ENCODE measurements at places on chromosomes 7 and 10. TPM values are rescaled to one million over a fixed set of nuclear protein-coding genes. Genes with fewer than 3 reads are reported as not detected.

DNA sequence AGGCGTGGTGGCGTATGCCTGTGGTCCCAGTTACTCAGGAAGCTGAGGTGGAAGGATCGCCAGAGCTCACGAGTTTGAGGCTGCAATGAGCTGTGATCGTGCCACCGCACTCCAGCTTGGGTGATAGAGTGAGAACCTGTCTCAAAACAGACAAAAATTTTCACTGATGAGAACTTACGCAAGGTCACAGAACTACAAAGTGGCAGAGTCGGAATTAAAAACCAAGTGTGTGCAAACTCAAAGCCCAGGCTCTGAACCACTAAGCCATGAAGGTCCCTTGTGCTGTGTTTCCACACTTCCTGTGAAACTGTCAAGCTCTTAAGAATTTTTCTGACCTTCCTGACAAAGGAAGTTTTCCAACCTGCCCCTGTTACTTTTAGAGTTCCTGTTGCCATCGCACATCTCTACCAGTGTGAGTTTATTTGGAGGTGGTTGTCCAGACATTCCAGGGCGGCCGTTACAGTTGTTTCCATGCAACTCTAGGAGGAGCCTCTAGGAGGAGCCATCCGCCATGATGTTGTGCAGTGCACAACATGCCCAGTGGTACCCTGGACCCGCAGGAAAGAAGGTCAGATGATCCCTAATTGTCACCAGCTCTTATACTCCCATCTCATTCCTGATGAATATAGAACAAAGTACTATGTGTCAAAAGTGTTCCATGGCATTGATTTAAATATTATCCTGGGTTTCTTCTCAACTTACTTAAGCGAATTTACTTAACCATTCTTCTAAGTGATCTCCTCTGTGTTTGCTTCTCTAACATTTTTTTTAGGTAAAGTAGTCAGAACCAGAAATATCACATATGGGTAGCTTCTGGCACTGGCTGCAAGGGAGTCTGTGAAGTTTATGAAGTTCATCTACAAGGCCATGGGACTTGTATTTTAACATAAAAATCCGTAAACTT is 49.0 kb upstream of the LYZL1 start:
- no peaks in the 10 kb centered on the region for H3K4me1 ChIP-seq
- no peak overlapping the region for H3K4me3 ChIP-seq
- DNase-seq = no peak
- no peak overlapping the region for H3K27ac ChIP-seq

DNA sequence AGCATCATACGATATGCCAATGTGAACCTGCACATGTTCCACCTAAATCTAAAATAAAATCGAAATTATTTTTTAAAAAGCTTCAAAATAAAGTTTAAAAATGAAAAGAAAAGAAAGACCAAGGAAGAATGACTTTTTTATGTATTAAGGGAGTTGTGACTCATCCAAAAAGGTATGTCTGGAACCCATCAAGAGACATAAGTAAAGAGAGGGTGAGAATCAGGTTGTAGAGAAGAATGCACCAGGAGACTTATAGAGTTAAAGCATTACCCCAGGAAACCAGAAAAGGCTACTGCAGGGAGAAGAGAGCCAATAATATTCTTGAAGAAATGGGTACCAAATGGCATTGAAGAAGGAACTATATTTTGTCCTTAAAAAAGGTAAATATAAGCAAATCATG is 69.8 kb downstream of the CTTNBP2 start:
- no peaks in the 10 kb centered on the region for H3K4me1 ChIP-seq
- H3K4me3 ChIP-seq = no peak overlapping the region
- no peak overlapping the region for H3K27ac ChIP-seq
- DNase-seq = no peak
- H3K27me3 ChIP-seq = no peaks in the 10 kb centered on the region

- no peak overlapping the region for H3K27ac ChIP-seq
- H3K4me1 ChIP-seq = peaks cover 2% of the 10 kb centered on the region
- peaks cover 11% of the 10 kb centered on the region for H3K27me3 ChIP-seq
- no peak for DNase-seq
Measured at GRCh38 chr10:3336673-3337293, 164.2 kb upstream of the PITRM1 start.

DNA sequence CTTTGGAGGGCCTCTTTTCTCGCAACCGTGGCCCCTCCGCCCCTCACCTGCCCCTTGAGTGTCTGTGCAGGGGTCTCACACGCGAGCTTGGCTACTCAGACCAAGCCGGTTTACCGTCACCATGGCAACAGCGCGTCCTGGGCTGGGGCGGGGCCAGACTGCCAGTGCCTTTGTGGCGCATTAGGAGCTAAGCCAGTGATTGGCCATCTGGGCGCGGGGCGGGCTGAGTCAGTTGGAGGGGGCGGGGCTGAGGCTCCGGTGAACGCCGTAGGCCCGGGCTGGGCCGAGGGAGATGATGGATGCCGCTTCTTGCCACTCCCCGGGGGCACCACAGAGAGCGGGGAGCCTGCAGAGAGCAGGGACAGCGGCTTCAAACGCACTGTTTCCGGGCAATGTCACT is 48.7 kb upstream of the FXYD4 start:
- DNase-seq = peak; percentile 94
- H3K36me3 ChIP-seq = no peaks in the 10 kb centered on the region
- H3K27ac ChIP-seq = peak overlapping the region; percentile 25
- H3K27me3 ChIP-seq = peaks cover 6% of the 10 kb centered on the region
- peak overlapping the region; percentile 11 for H3K4me3 ChIP-seq
- peaks cover 23% of the 10 kb centered on the region for H3K4me1 ChIP-seq

- no peaks in the 10 kb centered on the region for H3K4me1 ChIP-seq
- H3K36me3 ChIP-seq = no peaks in the 10 kb centered on the region
- H3K27ac ChIP-seq = no peak overlapping the region
Measured at GRCh38 chr7:10537764-10538163, 435.9 kb upstream of the PHF14 start.

- no peaks in the 10 kb centered on the region for H3K27me3 ChIP-seq
- H3K36me3 ChIP-seq = no peaks in the 10 kb centered on the region
- DNase-seq = no peak
- H3K4me3 ChIP-seq = no peak overlapping the region
- no peaks in the 10 kb centered on the region for H3K4me1 ChIP-seq
- no peak overlapping the region for H3K27ac ChIP-seq
Measured at GRCh38 chr7:159213253-159213652, 68.6 kb upstream of the VIPR2 start.

GRCh38 chr10:127850944-127851343 is 41.8 kb downstream of the CLRN3 start:
- no peak overlapping the region for H3K4me3 ChIP-seq
- no peaks in the 10 kb centered on the region for H3K4me1 ChIP-seq
- H3K27me3 ChIP-seq = no peaks in the 10 kb centered on the region
- no peak for DNase-seq
- H3K27ac ChIP-seq = no peak overlapping the region
- no peaks in the 10 kb centered on the region for H3K36me3 ChIP-seq

- H3K27ac ChIP-seq = no peak overlapping the region
- no peaks in the 10 kb centered on the region for H3K36me3 ChIP-seq
- no peaks in the 10 kb centered on the region for H3K27me3 ChIP-seq
Measured at GRCh38 chr7:27843584-27844305, 103.8 kb downstream of the TAX1BP1 start.

DNA sequence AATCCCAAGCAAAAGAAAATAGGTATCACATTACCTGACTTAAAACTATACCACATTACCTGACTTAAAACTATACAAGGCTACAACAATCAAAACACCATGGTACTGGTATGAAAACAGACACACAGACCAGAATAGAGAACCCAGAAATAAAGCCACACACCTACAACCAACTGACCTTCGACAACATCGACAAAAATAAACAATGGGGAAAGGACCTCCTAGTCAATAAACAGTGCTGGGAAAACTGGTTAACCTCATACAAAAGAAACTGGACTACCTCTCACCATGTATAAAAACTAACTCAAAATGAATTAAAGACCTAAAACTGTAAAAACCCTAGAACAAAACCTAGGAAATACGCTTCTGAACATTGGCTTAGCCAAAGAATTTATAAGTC is 22.5 kb downstream of the SNX13 start:
- H3K4me1 ChIP-seq = peaks cover 7% of the 10 kb centered on the region
- no peak for DNase-seq
- H3K27ac ChIP-seq = no peak overlapping the region
- no peaks in the 10 kb centered on the region for H3K27me3 ChIP-seq
- H3K4me3 ChIP-seq = no peak overlapping the region

DNA sequence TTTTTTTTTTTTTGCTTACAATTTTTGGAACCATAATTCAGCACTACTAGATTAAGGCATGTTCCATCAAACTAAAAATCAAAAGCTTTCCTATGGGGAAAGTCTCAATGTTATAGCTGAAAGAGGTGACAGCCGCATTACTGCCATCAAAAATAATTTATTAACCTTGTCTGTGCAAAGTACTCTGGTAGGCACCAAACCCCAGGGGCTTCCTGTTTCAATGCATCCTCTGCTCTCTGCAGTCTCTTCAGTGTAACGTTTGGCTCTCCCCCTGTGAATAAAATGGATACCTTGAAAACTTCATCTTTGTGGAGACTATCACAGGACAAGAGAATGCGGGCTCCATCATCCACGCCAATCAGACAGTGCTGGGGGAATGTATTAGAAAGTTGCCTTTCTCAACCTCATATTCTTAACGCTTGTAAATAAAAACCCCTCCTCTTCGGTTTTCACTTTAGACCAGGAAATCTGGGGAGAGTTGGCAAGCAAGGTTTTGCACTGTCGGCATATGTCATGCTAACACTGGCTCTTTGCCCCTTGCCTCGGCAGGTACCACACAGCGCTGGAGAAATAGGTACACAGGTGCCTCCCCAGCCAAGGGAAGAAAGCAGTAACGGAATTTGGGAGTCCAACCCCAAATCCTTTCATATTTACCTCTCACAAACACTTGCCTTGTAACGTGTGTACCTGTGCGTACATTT is 1.6 kb upstream of the NRG3 start:
- H3K4me3 ChIP-seq = no peak overlapping the region
- H3K27ac ChIP-seq = peak overlapping the region; percentile 15
- peaks cover 45% of the 10 kb centered on the region for H3K27me3 ChIP-seq
- peaks cover 4% of the 10 kb centered on the region for H3K36me3 ChIP-seq
- H3K4me1 ChIP-seq = peaks cover 6% of the 10 kb centered on the region

DNA sequence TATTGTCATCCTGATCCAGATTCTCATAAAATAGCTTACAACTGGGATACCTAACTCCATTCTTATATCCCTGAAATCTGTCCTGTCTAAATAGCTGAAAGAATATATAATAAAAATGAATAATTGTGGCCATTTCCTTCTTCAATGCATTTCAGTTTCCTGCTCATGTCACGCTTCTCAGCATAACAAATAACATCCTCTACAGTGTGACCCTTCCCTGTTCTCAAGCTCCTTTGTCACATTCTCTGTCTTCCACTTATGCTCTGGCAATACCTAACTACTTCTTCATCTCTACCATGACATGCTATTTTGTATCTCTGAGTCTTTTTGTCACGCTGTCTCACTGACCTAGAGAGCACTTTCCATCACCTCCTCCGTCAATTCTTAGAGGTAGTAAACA is 884.1 kb upstream of the LRRTM3 start:
- DNase-seq = no peak
- H3K27ac ChIP-seq = no peak overlapping the region
- no peaks in the 10 kb centered on the region for H3K36me3 ChIP-seq
- H3K4me1 ChIP-seq = no peaks in the 10 kb centered on the region
- H3K27me3 ChIP-seq = no peaks in the 10 kb centered on the region
- H3K4me3 ChIP-seq = no peak overlapping the region

- H3K27me3 ChIP-seq = no peaks in the 10 kb centered on the region
- peak overlapping the region; percentile 76 for H3K27ac ChIP-seq
- H3K36me3 ChIP-seq = peaks cover 5% of the 10 kb centered on the region
- H3K4me1 ChIP-seq = peaks cover 9% of the 10 kb centered on the region
- no peak for DNase-seq
Measured at GRCh38 chr7:114047889-114048288, 129.1 kb upstream of the PPP1R3A start.

DNA sequence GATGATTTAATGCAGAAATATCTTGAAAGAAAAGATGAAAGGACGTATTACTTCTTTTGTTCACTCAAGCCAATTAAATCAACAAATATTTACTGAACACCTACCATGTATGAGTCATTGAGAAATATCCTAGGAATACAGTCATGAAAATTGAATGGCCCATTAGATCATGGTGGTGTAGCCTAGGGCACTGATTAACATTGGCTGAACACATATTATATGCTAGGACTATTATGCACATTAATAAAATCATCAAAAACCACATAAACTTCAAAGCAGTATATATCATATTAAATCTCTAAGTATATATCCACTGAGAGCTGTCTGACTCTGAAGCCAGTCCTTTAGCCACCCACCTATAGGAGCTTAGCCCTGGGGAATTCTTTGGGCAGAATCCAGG is 41.8 kb downstream of the FAM204A start:
- H3K27me3 ChIP-seq = no peaks in the 10 kb centered on the region
- H3K4me3 ChIP-seq = no peak overlapping the region
- H3K27ac ChIP-seq = no peak overlapping the region
- H3K4me1 ChIP-seq = no peaks in the 10 kb centered on the region

GRCh38 chr7:35501681-35502080 is 193.3 kb downstream of the HERPUD2 start:
- no peak overlapping the region for H3K4me3 ChIP-seq
- H3K4me1 ChIP-seq = no peaks in the 10 kb centered on the region
- no peak for DNase-seq
- H3K27ac ChIP-seq = no peak overlapping the region
- H3K36me3 ChIP-seq = no peaks in the 10 kb centered on the region

- no peak overlapping the region for H3K27ac ChIP-seq
- DNase-seq = no peak
- no peaks in the 10 kb centered on the region for H3K27me3 ChIP-seq
- H3K4me1 ChIP-seq = no peaks in the 10 kb centered on the region
Measured at GRCh38 chr10:118914629-118915028, 114.9 kb upstream of the NANOS1 start.

GRCh38 chr7:24501009-24501408 is 72.2 kb upstream of the PALS2 start:
- DNase-seq = no peak
- no peak overlapping the region for H3K4me3 ChIP-seq
- no peak overlapping the region for H3K27ac ChIP-seq
- no peaks in the 10 kb centered on the region for H3K4me1 ChIP-seq
- H3K36me3 ChIP-seq = no peaks in the 10 kb centered on the region
- H3K27me3 ChIP-seq = peaks cover 30% of the 10 kb centered on the region

DNA sequence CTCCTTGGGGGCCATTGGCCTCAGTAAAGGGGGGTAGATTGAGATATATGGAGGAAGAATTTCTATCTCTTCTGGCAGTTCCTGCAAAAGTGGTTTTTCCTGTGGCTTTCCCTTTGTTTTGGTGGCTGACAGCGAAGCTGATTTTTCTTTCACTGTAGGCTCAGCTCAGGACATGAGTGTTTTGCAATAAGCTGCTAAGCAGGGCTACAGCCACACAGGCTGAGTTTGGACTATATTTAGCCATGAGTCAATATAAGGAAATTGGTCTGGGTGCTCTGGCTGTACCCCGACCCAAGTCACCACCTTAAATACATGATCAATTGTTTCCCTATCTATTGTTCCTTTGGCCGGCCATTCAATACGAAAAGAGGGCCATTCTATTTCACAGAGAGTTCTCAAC is 212.7 kb upstream of the KCND2 start:
- H3K36me3 ChIP-seq = no peaks in the 10 kb centered on the region
- H3K27ac ChIP-seq = no peak overlapping the region
- H3K4me3 ChIP-seq = no peak overlapping the region
- no peaks in the 10 kb centered on the region for H3K27me3 ChIP-seq

CLDN15 gene
- 21.6 TPM for total RNA-seq

WNT8B gene
- total RNA-seq = not detected

OR9A2 gene
- not detected for total RNA-seq

TRPV5 gene
- not detected for total RNA-seq

ARHGEF35 gene
- total RNA-seq = 1.7 TPM

NUTM2A gene
- total RNA-seq = 0.49 TPM

KBTBD2 gene
- total RNA-seq = 38.5 TPM

HOXA2 gene
- total RNA-seq = not detected

CTNNA3 gene
- 0.61 TPM for total RNA-seq

All from activated CD8-positive, alpha-beta memory T cell treated with anti-CD3 and anti-CD28 coated beads, Interleukin-2, amount 10 ng/mL, durations not matched to agents 7 days and 5 days (primary cell).